ENCODE measurements at places on chromosomes 3 and 15.

DNA sequence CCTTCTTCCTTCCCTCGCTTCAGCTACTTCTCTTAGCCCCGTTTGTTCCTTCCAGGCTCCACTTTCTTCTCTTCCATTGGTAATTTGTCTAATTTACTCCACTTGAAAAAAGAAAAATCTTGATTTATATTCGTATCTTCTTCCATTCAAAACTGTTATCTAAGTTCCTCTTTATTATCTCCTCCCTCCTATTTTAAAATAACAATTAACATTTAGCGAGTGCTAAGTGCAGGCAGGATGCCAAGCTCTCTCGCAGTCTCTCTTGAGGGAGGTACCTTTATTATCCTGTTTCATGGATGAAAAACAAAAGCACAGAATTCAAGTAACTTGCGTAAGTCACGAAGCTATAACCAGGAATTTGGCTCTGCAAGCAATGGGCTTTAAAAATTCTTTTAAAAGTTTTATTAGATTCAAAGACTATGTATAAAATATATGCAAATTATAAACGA is 418.9 kb upstream of the NAALADL2 start:
- DNase-seq = no peak

GRCh38 chr15:92019706-92020105 is 166.2 kb downstream of the SLCO3A1 start:
- no peak for DNase-seq

DNA sequence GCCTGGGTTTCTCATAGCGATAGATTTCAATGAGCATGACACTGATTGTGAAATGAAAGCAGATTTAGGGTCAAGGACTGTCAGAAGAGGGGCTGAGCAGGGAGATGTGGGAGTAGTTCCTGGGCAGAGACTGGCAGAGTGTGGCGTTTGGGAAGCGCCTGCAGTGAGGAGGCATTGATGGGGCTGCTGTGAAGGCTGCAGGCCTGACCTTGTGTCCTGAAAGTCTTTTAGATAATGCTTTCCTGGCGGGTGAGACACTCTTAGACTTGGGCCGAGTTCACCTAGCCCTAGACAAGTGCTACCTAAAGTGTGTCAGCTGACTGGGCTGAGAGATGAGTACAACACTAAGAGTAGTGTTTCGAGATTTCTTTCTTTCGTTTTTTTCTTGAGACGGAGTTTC is 20.7 kb downstream of the USP13 start:
- no peak for DNase-seq

GRCh38 chr3:76245073-76245472 is 459.7 kb upstream of the ZNF717 start:
- DNase-seq = no peak

GRCh38 chr3:18766974-18767373 is 341.8 kb upstream of the SATB1 start:
- DNase-seq = no peak

DNA sequence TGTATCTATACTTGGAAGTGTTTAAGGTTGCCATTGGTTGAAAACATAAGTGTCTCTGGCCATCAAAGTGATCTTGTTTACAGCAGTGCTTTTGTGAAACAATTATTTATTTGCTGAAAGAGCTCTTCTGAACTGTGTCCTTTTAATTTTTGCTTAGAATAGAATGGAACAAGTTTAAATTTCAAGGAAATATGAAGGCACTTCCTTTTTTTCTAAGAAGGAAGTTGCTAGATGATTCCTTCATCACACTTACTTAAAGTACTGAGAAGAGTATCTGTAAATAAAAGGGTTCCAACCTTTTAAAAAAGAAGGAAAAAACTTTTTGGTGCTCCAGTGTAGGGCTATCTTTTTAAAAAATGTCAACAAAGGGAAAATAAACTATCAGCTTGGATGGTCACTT is 19.7 kb downstream of the B3GNT5 start:
- no peak for DNase-seq

DNA sequence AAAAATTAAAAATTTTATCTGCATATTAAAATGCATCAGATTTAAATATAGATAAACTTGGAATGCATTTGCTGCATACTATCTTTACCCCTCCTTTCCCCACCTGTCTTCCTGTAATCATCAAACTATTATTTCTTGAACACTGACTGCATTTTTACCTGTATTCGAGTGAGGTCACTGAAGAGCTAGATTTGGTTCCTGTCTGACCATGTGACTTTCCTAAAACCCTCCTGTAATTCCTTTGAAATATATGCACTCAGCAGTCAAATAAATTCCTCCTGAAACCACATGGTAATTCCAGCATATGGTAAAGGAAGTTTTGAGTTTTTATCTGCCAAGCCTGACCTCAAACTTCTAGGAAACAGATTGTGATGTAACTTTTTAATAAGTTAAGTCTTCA is 445.6 kb upstream of the FRG2C start:
- no peak for DNase-seq

DNA sequence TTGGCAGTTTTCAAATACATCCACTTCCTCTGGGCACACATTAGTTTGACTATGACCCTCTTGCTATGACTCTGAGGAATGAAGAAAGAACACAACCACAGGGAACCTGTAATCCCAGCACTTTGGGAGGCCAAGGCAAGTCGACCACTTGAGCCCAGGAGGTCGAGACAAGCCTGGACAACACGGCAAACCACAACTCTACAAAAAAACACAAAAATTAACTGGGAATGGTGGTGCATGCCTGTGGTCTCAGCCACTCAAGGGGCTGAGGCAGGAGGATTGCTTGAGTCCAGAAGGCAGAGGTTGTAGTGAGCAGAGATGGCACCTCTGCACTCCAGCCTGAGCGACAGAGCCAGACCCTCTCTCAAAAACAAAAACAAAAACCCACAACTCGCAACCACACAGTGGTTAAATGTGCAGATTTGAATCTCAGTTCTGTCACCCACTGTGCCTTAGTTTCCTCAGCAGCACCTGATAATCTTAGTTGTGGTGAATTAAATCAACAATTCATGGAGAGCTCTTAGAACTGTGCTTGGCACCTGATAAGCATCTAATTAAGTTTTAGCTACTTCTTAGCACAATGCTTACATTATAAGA is 65.7 kb downstream of the MYLK start:
- no peak for DNase-seq

DNA sequence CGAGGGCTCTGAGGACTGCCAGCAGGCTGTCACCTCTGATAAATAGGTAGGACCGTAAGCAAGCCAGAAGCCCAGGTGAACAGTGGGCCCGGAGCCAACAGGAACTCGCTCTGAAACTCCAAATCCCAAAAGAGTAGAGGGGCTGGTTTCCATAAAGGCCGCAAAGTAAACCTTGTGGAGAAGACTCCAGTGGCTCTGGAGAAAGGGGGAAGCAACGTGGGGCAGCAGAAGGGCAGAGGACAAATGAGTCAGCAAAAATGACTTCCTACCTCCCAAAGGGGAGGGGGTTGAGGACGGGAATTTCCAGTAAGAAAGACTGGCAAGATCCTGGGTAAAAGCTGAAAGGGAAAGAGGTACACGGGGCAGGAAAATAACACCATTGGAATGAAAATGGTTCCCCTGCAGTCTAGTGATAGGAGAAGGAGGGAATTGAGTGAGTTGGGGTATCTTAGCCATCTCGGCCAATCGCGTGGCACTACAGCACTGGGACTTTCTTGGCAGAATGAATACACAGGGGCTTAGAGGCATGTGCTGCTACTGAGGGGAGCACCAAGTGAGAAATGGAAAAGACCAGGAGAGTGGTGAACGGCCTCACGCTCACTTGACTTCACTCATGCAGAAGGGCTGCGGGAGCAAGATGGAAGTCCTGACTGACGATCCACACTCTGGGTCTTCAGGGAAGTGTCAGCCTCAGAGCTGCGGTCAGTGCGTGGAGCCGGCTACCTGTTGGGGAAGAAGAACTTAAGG is 33.2 kb downstream of the BMF start:
- DNase-seq = no peak

- no peak for DNase-seq
These were observed 60.6 kb downstream of the CD200R1L start for GRCh38 chr3:112786002-112786590.

DNA sequence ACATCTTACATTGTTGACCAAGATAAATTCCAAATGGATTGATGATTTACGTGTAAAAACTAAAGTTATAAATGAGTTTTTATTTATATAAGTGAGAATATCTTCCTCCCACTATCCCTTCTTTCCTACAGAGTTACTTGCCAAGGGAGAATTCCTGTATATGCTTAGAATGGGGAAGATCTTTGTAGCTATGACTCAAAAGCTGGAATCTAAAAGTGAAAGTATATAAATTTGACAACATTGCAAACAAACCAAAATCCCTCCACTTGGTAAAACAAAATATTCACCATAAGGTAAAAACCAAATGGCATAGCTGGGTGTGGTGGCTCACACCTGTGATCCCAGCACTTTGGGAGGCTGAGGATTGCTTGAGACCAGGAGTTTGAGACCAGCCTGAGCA is 52.7 kb upstream of the GCNT3 start:
- no peak for DNase-seq

DNA sequence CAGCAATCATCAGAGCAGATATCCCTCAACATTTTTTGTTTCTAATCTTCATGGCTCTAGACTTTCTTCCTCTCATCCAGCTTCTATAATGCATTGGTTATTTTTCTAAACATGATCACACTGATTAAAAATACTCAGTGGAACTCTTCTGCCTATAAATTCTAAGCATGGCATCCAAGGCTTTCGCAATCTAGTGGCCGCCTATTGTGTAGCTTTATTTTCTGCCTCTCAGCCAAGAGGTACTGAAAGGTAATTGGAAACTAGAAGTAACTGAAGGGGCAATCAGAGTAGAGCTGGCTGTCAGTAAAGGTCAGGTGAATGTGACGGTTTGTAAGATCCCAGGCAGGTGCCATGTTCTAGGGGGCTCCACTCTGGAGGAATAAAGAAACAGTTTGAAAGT is 33.4 kb downstream of the OXSM start:
- no peak for DNase-seq

- no peak for DNase-seq
These were observed 125.6 kb downstream of the ETFA start for GRCh38 chr15:76185716-76186115.

GRCh38 chr15:60656041-60656440 is 177.1 kb upstream of the ICE2 start:
- DNase-seq = no peak

DNA sequence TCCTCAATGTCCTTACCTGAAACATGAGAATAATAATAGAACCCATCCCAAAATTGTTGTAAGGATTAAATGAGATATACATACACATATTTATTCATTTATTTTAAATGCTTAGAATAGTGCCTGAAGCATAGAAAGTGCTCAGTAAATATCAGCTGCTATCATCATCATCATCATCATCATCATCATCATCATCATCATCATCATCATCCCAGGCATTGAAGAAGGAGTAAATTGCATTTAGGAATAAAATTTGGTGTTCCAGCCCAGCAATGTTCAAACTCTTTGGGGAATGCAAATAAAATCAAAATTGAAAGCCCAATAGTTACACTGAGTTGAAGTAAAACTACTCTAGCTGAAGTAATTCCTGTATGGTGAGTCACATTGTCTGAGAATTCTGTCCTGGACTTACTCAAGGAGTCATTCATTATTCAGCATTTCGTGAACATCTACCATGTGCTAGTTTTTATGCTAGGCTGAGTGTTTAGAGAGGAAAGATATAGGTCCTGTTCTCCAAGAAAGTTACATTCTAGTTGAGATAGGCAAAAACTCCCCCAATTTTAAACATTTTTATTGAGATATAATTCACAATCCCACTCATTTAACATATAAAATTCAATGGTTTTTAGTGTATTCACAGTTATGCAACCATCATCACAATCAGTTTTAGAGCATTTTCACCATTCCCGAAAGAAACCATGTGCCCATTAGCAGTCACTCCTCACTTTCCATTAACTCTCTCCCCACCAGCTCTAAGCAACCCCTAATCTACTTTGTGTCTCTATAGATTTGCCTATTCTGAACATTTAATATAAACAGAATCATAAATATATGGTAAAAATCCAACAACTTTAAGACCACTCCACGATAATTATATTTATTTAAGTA is 107.2 kb downstream of the FRMD5 start:
- no peak for DNase-seq

- no peak for DNase-seq
These were observed 32.3 kb upstream of the ZCWPW2 start for GRCh38 chr3:28316226-28316625.

GRCh38 chr3:135216659-135217058 is 421.6 kb downstream of the EPHB1 start:
- DNase-seq = no peak

GRCh38 chr3:58357402-58357801 is 24.7 kb downstream of the PXK start:
- DNase-seq = no peak

GRCh38 chr15:93020976-93021772 is 67.8 kb downstream of the RGMA start:
- no peak for DNase-seq

- DNase-seq = no peak
These were observed 1.3 kb downstream of the ARL6IP5 start for GRCh38 chr3:69085833-69086722.

- DNase-seq = no peak
These were observed 54.4 kb upstream of the KIF23 start for GRCh38 chr15:69359722-69360121.
